ENCODE measurements at places on chromosomes 2 and 18. TPM values are rescaled to one million over a fixed set of nuclear protein-coding genes. Genes with fewer than 3 reads are reported as not detected.
A peak's percentile ranks its signal among the peaks of the same experiment; 100 is the strongest.

DNA sequence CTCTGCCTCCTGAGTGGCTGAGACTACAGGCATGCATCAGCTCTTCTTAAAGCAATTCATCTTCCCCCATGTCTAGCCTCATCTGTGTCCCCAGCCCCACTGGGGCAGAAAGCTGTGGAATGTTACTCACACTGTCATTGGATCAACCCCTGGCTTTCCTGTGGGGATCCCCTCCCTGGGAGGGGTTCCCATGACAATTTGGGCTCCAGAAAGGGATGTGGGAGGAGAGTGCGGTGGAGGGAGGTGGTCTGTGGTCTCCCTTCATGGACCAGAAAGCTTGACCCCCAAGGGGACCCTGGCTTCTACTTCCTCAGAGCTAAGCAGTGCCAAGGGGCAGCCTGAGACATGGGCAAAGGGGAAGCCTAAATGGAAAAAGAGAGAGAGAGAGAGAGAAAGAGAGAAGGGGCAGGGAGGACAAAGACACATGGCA is 1.3 kb downstream of the NGEF start:
- no peaks in the 10 kb centered on the region for H3K27me3 ChIP-seq
- H3K4me1 ChIP-seq: no peaks in the 10 kb centered on the region
- H3K36me3 ChIP-seq: no peaks in the 10 kb centered on the region
- H3K27ac ChIP-seq: no peak overlapping the region
- peak; percentile 22 for DNase-seq
- no peak overlapping the region for H3K4me3 ChIP-seq

Gene CXCR4
- total RNA-seq: 32.4 TPM

Gene MOB4
- 34.7 TPM for total RNA-seq

DNA sequence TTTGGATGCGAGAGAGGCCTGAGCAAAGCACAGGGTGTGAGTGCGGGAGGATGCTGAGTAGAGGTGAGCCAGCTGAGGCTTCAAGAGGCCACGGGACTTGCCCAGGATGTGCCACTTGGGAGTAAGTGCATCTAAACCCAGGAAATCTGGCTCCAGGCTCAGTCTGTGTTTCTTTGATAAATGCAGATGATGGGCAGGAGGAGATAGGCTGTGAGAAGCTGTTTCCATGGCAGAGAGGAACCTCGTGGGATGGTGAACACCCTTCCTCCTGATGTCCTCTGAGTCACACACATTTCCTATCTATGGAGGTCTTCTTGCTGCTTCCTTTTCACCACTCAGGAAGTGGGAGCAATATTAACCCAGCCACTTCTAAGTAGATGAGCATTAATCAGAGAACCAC is 38.4 kb upstream of the CELF4 start:
- H3K36me3 ChIP-seq: no peaks in the 10 kb centered on the region
- no peaks in the 10 kb centered on the region for H3K27me3 ChIP-seq
- H3K27ac ChIP-seq: no peak overlapping the region
- H3K4me1 ChIP-seq: no peaks in the 10 kb centered on the region
- DNase-seq: no peak
- no peak overlapping the region for H3K4me3 ChIP-seq

- H3K36me3 ChIP-seq: no peaks in the 10 kb centered on the region
- no peak overlapping the region for H3K4me3 ChIP-seq
- no peaks in the 10 kb centered on the region for H3K4me1 ChIP-seq
- H3K27me3 ChIP-seq: no peaks in the 10 kb centered on the region
- no peak overlapping the region for H3K27ac ChIP-seq
These were observed 225.1 kb upstream of the ITGA4 start for GRCh38 chr2:181231886-181232621.

DNA sequence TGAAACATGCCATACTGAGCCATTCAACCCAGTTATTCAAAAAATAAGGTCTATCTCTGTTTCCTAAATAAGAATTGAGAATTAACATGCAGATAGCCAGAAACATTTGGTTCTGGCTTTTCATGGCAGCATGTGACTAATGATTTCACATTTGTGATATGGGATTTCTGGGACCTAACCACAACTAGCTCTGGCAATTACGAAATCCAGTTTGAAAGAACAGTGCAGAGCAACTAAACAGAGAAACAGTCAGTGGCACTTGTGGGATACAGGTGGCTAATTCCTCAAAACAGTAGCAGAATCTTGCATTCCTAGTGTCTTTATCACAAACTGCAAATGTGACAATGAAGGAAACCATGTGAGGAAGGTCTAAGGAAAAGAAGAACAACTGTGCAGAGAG is 637.8 kb upstream of the CHAC2 start:
- no peak overlapping the region for H3K4me3 ChIP-seq
- no peaks in the 10 kb centered on the region for H3K27me3 ChIP-seq
- H3K4me1 ChIP-seq: no peaks in the 10 kb centered on the region
- no peak overlapping the region for H3K27ac ChIP-seq
- no peaks in the 10 kb centered on the region for H3K36me3 ChIP-seq

All from breast epithelium (tissue), 4 donors.